ENCODE measurements at places on chromosomes 5 and 9. TPM values are rescaled to one million over a fixed set of nuclear protein-coding genes. Genes with fewer than 3 reads are reported as not detected.

The BTNL8 gene
- not detected for total RNA-seq

The NRG2 gene
- total RNA-seq = not detected

DNA sequence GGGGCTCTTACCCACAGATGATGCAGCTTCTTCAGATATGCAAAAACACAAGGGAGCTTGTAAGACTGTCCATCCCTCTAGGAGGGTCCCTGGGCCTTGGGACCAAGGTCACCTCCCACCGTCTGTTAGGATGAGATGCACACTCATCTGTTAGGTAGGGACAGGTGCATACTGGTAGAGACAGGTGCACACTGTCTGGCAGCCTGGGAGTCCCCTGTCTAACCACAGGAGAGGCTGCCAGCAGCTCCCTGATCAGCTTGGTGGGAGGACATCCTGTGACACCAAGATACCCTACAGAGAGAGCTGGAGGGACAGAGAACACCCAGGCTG is 13.2 kb downstream of the TSPAN17 start:
- peaks cover 3% of the 10 kb centered on the region for H3K36me3 ChIP-seq
- no peak for DNase-seq
- H3K4me1 ChIP-seq = peaks cover 33% of the 10 kb centered on the region
- H3K27ac ChIP-seq = peak overlapping the region; percentile 38
- H3K4me3 ChIP-seq = no peak overlapping the region

DNA sequence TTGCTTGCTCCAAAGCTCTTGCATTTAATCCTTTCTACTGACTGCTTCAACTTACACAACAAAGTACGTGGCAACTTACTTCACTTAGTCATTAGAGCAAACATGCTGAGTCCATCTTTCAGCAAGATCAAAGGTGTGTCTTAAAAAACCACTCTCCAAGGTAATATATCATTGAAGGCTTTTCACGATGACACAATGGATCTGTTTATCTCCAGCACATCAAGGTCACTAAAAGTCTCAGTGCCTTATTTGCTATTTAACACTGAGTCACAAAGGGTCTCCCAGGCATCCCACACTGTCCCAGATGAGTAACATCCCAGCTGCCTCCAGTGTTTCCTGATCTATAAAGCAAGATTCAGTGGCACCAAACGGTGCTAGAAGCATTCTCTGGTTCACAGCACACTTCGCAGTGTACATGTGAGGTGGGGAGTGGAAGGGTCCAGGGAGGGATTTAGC is 3.7 kb upstream of the CLK4 start:
- peaks cover 5% of the 10 kb centered on the region for H3K4me1 ChIP-seq
- peaks cover 9% of the 10 kb centered on the region for H3K36me3 ChIP-seq
- H3K27me3 ChIP-seq = peaks cover 24% of the 10 kb centered on the region
- no peak overlapping the region for H3K27ac ChIP-seq
- no peak overlapping the region for H3K4me3 ChIP-seq

- no peak overlapping the region for H3K4me3 ChIP-seq
- no peak overlapping the region for H3K27ac ChIP-seq
- no peaks in the 10 kb centered on the region for H3K4me1 ChIP-seq
- no peaks in the 10 kb centered on the region for H3K36me3 ChIP-seq
- H3K27me3 ChIP-seq = no peaks in the 10 kb centered on the region
Measured at GRCh38 chr5:113212244-113212920, 222.4 kb downstream of the TSSK1B start.
